ENCODE measurements at places on chromosomes 6 and 20.

DNA sequence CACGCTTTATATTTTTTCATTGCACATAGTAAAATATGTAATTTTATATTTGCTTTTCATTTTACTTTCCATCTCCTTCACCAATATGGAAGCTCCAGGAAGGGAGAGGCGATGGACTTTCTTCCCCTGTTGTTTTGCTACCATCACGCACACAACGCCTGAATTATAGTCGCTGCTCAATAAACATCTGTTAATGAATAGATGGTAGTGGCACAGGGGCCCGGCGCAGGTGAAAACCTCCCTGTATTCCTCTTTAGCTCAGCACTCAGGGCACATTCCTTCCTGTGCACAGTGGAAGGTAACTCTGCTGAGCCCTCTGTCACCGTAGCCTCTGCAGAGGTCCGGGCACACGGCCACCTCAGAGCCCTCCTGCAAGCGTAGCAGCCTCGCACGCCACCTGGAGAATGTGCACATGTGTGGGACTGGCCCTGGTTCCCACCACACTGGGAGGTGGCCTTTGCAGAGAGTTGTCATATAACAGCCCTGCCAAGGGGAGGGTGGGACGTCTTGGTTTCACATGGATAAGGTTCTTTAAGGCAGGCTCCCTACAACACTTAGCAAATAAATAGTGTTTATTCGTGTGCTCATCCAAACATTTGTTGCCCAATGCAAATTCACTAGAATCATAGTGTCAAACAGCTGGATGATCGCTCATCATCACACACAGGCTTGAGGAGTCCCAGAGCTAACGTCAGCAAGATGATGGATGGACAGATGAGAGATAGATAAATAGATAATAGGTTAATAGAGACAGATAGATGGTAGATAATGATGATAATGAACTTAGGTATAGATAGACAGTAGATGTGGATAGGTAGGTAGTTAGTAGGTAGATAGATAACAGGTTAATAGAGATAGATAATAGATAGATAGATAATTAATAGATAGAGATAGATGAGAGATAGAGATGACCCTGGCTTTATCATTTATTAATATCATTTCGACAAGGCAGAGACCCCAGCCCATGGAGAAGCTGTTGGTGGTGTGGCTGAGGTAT lies 32.3 kb upstream of the AFDN start:
- no peak for DNase-seq

DNA sequence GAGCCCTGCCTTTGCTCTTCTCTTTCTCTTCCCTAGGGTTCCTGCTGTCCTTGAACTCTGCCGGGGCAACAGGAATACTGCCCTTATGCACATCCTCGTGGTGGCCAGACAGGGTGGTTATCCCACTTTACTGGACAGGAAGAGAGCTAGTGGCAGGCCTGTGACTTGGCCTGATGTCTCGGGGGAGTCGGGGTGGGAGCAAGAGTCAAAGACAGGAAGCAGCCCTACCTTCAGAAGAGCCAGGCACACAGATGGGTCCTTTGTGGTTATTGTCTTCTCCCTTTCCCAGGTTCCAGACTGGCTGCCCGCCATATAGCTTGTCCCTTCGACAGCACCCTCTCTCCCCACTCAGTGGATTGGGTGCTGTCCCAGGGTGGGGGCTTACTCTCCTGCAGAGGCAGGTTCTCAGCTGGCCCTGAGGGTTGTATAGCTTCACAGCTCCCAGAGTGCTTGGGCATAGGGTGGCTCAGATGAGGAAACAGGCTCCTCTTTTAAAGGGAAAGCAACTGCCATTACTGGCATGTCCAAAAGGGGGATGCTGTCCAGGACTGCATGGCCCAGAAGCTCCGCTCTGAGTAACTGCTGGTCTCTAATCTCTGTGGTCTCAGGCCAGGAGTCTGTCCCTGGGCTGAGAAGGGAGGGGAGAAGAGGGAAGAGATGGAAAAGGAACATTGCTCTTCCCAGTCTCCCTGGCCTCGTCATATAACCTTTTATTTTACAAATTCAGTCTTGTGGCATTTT lies 17.3 kb downstream of the PLCG1 start:
- DNase-seq: no peak

DNA sequence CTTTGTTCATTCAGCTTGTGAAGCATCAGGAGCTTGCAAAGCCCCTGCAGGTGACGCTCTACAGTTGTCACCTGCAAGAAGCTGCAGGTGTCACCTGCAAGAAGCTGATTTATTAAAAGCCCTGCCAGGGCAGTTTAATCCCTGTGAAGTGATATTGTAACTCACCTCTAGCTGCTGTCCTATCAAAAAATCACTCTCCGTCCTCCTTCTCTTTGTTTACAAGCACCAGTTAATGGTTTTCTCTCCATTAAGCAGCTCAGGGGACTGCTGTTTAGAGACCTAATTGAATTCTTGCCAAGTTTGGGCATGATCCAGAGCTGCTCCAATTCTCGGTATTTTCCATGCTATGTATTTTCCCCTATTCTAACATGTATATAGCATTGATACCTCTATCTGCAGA lies 345.9 kb downstream of the ARHGAP18 start:
- no peak for DNase-seq

GRCh38 chr6:132789396-132789776 lies 9.1 kb downstream of the SLC18B1 start:
- DNase-seq: no peak

DNA sequence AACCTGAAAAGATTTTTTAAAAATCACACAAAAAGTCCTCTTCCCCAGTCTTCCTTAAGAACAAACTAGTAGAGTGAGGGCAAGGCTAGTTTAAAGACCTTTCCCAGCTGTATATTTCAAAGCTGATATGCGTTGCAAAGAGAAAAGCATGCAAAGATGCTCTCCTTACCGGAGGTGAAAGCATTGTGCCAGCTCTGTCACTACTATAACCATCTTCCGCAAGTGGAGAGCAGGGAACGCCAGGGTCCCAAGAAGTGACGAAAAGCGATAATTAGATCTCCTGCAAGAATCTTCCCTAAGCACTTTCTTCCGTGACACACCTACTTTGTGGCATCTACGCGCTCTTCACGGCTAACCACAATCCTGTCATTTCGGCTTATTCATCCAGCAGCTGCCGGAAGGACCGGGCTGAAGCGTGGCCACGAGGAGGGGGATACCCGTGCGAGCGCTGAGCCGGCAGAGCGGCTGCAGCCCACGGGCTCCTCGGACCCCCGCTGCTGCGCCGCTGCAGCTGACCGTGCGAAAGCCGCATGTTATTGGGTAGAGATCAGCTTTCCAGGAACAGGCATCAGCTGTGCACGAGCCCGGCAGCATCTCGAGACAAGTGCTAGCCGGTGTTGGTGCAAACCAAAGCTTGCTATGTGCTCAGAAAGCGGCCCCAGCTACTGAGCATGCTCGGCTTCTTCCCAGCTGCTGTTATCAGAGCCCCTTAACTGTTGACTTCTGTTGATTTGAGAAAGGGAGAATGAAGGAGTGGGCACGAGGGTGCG lies 57.2 kb upstream of the ARHGAP18 start:
- DNase-seq: no peak

- DNase-seq: no peak
Measured at GRCh38 chr6:17519120-17519519, 81.0 kb upstream of the FAM8A1 start.

DNA sequence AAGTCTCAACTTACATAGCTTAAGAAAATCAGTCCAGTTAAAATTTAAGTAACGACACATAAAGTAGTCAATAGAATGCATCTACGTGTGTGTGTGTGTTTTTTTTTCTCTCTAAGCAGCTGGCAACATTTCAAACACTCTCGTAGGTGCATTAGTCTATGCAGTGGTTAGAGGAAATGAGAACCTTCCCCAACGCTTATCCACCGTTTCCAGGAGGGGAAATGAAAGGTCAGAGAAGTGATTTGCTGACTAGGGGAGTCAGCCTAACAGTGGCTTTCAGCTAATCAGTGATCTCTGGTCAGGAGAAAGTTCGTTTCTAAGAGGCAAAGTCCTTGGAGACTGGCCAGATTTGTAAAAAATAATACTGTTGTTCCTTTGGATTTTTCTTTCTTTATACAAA lies 806.6 kb downstream of the C6orf118 start:
- no peak for DNase-seq

- no peak for DNase-seq
Measured at GRCh38 chr6:155227046-155227445, 36.8 kb upstream of the CLDN20 start.

- DNase-seq: no peak
Measured at GRCh38 chr6:57109880-57110279, 19.9 kb downstream of the ZNF451 start.

DNA sequence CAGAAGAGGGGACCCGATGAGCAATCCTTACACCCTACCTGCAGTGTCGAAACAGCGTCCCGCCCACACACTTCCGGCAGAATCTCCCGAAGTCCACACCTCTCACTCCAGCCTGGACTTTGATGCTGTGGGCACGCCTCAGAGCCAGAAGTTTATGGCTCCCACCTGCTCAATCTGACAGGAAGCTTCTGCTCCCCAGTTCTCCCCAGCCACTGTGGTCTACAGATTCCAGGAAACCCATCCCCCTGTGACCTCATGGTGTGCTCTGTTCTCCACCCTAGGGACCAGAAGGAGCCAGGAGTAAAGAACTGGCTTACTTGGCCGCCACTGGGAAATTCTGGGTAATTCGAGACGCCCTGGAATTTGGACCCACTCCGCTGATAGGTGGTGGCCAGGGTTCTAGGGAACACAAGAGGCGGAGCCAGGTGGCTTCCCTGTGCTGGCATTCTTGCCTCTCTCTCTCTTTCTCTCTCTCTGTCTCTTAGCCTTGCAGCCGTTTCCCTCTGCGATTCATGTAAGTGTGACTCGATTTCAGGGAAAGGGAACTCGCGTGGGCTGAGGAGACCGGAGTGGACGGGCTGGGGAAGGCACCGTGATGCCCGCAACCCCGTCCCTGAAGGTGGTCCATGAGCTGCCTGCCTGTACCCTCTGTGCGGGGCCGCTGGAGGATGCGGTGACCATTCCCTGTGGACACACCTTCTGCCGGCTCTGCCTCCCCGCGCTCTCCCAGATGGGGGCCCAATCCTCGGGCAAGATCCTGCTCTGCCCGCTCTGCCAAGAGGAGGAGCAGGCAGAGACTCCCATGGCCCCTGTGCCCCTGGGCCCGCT lies at the start of gene TRIM15:
Gene TRIM15 (plus strand): TSS at position 457 of the 828 bp plus-strand sequence. CDS start 139 bp downstream, at position 596.
- no peak for DNase-seq

DNA sequence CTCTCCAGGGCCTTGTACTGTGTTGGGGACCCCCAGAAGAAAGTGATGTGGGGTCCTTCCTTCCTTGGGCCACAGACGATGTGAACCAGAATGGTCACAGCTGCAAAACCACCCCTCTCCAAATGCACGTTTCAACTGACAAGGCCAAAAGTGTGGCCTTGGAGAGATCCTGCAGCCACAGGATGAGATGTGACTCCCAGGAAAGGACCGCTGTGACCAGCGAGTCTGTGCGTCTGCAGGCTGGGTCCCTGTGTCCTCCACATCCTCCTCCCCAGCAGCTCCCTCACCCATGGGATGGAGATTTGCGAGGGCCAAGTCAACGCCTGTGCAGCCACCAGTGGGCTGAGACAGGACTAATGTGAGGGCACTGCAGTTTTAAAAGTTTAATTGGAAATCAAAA lies 247.0 kb downstream of the ERMARD start:
- DNase-seq: no peak

DNA sequence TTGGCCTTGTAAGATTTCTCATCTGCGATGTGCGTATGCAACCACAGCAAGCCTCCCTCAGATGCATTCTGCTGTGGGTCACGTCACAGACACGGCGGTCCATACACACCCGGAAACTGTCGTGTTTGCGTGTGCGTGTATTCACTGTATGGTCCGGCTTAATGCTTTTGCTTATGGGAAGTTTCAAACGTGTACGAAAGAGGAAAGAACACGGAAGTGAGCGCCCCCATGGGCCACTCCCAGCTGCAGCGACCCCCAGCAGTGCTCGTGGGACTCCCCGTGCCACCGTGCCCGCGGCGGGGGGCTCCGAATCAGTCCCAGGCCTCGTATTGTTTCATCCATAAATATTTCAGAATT lies 10.2 kb downstream of the DLL1 start:
- no peak for DNase-seq

- no peak for DNase-seq
Measured at GRCh38 chr20:52817511-52817910, 154.6 kb upstream of the TSHZ2 start.

DNA sequence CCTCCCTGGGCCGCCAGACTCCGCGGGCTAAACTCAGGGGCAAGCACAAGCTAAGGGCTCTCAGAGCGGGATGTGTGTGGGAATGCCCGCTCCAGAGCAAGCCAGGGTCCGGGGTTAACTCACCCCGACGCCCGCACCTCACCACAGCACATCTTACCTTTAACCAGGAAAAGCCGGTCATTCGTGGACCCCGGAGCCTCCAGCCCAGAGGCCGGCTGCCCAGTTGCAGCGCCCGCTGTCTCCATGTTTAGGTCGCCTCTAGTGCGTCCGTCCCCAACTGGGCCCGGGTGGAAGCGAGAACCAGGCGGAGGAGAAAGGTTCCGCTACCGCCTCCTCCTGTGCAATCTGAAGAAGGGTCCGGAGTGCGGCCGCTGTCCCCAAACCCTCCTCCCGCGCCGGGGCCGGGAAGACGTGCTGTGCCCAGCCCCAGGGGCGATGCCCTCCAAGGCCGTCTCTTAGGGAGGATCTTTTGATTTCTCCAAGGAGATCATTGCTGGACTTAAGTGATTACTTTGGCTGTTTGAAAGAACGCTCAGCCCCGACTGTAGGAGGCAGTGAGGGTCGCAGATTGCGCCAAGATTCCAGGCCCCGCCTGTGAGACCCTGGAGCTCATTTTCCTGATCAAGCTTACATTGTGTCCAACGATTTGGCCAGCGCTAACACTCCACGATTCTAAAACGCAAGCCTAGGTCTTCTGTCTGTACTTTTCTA lies at the start of gene TMEM242:
Gene TMEM242 (minus strand): TSS at position 265 of the 711 bp plus-strand sequence. CDS start 20 bp downstream, at position 245.
- DNase-seq: peak; percentile 89

DNA sequence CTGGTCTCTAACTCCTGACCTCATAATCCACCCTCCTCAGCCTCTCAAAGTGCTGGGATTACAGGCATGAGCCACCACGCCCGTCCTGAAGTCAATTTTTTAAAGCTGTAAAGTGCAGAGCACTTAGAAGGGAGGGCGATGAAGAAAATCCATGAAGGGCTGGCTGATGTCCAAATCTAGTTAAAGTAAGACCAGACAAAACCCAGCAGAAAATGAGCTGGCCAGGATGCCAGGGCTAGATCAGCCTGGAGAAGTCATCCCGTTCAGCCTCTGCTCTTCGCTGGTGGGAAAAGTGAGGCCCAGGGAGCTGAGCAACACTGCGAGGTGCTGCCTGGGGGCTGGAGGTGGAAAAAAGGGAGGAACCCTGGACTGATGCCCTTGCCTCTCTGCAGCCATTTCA lies 3.1 kb downstream of the BPIFB4 start:
- DNase-seq: no peak
